NCI-H226 (cell line): ENCODE measurements at places on chromosomes 6 and 20.

DNA sequence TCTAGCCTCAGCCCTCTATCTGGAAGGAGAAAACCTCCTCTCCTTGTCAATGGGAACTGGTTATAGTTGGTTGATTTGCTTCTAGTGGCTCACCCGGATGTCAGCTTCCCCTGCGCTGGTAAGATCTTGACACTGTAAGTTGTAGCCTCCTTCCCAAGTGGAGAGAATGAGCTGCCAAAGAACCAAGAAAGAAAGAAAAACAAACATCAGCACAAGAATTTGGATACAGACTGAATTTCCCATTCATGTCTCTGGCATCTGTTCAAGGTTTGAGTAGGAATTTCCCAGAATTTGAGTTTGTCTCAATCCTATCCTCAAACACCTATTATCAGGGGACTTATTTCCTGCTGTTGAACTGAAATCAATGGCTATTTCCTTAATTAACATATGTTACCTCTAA lies 44.1 kb downstream of the ELOVL2 start:
- peak; percentile 30 for DNase-seq

DNA sequence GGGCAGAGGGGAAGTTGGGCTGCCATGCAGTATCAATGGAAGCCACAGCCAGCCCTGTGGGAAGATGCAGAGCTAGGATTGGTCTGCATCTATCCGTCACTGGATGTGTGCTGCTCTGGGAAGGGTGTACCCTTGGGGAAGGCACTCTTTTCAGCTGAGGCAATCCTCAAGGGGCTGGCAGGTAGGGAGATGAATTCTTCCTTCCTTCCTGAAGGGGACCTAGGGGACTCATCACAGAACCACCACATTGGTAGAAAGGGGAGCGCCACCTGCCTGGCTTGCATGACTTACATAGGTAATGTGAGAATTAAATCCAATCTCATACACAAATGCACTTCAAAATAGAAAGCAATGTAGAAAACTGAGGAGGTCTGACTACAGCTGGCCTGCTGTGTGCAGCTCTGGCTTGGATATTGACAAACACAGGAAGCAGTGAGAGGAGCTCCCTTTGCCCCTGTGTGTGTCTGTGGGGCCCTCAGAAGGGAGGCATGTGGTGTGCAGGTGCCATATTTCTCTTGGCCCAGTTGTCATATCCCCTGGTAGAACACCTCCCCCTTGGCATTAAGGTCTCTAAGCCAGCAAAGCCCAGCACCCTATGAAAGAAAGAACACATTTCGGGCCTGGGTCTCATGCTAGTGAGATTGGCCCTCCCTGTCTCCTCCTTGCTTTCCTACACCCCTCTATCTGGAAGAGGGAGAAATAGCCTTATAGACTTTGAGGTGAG lies 260.3 kb upstream of the MOCS1 start:
- DNase-seq: no peak

- DNase-seq: no peak
Observed at GRCh38 chr6:161389756-161390155, 115.9 kb upstream of the AGPAT4 start.

- peak; percentile 13 for DNase-seq
Observed at GRCh38 chr6:74248966-74249365, 553.0 kb downstream of the CD109 start.

DNA sequence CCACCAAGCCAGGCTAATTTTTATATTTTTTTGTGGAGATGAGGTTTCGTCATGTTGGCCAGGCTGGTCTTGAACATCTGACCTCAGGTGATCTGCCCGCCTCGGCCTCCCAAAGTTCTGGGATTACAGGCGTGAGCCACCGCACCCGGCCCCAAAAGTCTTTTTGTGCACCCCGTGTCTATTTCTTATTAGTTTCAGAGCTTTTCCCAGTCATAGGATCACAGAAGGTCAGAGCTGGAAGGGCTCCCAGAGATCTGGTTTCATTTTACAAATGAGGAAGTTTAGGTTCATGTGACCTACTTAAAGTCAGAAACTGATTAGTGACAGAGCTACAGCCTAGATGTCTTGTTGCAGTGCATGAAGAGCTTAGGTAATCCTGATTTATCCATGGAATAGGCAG lies 1.6 kb upstream of the OGFRL1 start:
- no peak for DNase-seq

DNA sequence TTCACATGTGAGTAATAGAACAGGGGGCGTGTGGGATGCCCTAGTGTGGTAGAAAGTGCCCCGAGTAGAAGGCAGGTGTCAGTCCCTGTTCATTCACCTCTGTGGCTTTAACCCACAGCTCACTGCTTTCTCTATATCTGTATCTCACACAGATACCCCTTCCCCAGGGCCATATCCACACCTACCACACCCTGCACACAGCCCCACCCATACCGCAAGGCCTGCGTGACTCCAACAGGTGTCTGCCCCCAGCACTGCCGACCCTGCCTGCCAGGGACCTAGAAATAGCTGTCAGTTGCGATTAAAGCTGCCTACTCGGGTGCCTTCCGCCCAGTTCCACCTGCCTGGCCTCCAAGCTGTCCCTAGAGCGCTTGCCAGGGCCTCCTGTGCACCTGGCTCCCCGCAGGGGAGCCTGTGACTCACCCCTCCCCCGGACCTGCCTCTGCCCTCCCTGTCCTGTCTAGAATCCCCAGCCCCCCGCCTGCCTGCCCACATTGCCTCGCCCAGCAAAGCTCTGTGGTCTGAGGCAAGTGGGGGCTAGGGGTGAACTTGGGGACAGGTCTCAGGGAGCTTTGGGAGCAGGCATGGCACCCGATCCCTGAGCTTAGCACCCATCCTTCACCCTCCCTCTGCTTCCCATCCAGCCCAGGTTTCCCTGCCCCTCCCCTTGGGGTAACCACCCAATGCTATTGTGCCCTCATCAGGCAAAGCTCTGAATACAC lies 38.3 kb upstream of the ID1 start:
- peak; percentile 16 for DNase-seq

GRCh38 chr6:147508866-147509608 lies 547 bp downstream of the SAMD5 start:
- no peak for DNase-seq

DNA sequence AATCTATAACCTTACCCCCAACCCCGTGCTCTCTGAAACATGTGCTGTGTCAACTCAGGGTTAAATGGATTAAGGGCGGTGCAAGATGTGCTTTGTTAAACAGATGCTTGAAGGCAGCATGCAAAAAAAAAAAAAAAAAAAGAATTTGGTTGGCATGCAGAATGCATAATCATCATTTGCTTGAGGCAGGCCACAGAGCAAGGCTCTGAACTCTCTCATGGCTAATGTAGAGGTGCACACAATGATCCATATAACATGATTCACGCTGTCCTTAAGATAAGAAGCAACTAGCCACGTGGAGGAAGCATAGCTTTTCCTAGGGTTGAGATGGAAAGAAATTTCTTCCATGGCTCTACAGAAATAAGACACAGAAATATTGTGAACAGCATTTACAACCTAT lies 27.6 kb upstream of the RPN2 start:
- DNase-seq: no peak

DNA sequence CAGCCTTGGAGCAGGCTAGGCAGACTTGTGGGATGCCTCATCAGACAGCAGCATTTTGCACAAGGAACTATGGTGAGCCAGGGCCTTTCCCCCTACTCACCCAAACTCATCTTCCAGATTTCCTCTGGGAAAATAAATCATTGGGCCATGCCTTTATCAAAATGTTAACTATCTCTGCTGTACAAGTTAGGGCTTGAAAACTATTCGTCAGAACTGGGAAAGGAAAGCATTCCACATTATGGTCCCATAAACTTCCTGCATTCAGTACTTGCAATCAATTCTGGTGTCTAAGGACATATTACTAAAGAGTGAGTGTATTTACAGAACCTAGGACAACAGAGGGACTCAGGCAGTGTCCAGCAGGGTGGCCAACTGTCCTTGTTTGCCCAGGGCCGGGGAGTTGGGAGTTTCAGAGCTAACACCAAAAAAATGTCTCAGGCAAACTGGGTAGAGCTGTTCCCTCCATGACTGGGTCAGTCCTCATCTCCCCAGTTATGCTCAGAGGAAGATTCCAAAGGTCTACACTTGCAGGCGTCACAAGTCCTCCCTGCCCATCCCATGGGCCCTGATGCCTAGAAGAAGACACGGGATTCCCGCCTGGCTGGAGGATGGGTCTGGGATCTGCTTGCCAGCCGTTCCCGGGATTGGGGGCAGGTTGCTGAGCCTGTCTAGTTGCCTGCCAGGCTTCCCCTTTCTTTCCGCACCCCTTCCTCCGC lies 72.2 kb downstream of the SLC22A3 start:
- no peak for DNase-seq

DNA sequence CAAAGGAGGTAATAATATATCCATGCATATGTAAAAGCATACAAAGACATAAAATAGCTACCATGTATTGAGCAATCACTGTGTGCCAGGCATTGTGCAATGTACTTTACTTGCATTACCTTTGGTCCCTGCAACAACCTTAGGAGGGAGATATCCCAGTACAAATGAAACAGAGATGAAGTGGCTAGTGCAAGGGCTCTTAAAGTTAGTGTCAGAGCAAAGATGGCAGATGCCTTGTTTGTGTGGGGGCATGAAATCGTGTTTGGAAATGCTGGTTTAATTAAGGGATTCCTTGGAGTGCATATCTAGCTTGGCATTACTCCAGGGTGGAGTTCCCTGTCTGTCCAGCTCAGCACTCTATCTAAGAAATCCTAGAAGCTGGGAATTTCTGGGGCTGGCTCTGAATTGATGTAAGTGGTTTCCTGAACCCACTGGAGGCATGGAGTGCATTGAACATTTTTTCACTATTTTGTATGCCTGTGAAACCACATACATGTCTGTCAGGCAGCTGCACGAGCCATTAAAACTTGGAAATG lies 9.8 kb downstream of the PAQR8 start:
- DNase-seq: peak; percentile 22

- no peak for DNase-seq
Observed at GRCh38 chr20:59194023-59194935, 30.7 kb downstream of the ZNF831 start.

DNA sequence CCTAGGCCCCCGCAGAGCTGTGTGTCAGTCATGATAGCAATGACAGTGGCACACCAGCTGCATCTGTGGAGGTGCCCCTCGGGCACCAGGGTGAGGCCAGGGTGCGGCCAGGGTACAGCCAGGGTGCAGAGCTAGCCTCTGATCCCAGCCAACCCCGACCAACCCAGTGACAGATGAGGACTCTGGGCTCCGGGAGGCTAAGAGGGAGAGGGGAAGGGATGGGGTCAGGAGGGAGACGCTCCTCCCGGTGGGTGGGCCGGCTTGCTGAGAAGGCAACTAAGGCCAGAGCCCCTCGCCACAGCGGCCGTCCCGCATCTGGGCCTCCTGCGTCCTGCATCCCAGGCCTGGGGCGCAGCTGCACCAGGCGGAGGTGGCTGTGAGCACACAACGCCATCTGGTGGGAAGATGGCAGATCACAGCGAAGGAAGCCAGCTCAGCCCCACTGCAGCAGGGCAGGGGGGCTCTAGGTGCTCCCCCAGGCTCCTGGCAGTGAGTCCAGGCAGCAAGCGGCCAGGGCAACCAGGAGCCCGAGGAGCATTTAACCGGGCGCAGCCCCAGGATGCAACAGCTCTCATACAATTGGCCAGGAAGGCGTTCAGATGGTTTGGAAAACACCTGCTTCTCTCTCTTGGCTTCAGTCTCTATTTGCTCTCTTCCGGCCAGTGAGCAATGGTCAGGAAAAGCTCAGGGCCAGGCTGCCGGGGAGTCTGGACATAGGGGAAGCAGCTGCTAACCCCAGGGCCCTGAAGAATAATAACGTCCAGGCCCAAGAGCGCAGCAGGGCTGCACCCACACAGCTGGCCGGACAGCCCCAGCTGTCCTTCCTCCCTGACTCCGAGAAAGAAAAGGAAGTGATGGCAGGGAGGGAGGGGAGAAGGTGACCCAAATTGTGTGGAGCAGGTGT lies 169.4 kb downstream of the TAF4 start:
- DNase-seq: no peak

GRCh38 chr6:129709196-129709768 lies 695 bp downstream of the ARHGAP18 start:
- peak; percentile 34 for DNase-seq

- DNase-seq: no peak
Observed at GRCh38 chr20:16864963-16865362, 116.8 kb downstream of the OTOR start.

DNA sequence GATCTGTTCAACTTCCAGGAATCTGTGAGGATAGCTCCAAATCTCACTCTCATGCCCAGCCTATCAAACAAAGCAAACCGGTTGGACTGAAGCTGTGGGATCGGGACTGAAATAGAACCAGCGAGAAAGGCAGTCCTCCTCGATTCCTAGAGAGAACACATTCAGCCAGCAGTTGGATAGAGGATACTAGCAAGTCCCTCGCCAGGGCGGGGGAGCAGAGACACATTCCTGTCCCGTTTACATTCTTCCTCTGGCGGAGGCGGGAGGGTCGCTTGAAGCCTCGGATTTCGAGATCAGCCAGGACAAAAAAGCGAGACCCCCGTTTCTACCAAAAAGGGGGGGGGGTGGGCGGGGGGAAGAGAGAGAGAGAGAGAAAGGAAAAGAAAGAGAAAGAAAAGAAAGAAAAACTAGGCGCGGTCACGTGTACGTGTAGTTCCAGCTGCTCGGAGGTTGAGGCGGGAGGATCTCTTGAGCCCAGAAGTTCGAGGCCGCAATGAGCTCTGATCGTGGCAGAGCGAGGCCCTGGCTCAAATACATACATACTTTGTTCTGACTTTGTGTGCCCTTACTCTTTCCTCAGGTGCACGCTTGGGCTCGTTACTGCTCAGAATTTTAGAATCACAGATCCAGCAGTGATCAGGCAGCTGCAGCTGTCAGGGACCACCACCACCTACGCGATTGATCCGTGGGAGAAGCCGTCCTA lies 19.5 kb downstream of the ZNF311 start:
- DNase-seq: peak; percentile 92

DNA sequence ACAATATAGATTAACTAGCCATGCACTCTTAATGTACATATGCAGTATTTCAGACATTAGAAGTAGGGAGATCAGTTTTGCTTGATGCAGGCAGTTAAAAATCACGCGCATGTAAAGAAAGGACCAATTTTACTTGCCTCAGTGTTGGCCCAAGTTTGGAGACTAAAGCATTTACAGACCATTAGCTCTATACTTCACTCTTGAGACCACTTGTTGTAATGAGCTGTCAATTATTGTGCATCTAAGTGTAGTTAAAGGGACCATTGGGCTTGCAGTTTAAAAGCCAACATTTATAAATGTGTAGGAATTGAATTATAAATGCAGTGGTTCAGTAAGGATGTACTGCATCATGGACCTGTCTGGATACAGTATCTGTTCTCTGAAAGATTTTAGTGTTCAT lies 53.7 kb downstream of the PLCB4 start:
- no peak for DNase-seq

GRCh38 chr6:66189915-66190314 lies 482.9 kb upstream of the EYS start:
- DNase-seq: no peak

GRCh38 chr6:36296240-36296639 lies 26.4 kb downstream of the PNPLA1 start:
- no peak for DNase-seq

DNA sequence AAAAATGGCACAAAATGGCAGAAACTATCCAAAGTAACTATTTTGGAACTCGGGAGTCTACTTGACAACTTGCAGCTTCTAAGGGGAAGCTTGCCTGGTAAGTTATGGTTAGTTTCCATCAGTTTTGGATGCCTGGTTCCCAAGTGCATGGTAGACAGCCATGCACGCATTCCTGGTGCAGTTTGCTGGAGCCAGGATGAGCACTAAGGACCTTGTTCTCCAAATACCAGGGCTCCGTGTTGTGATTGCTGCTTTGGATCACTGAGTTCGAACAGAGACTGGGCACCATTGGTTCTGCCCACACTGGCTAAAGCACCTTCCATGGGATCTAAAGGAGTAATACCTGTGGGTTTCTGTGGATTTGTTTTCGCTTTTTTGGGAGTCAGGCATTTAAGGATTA lies 103.7 kb downstream of the FAM120B start:
- DNase-seq: no peak
